ENCODE measurements at places on chromosomes 16 and 17.

GRCh38 chr16:57801809-57802340 is 416 bp downstream of the KIFC3 start:
- H3K4me1 ChIP-seq = peaks cover 28% of the 10 kb centered on the region
- H3K36me3 ChIP-seq = peaks cover 11% of the 10 kb centered on the region
- H3K27ac ChIP-seq = peak overlapping the region; percentile 85
- H3K4me3 ChIP-seq = peak overlapping the region; percentile 84
- no peak for DNase-seq

- DNase-seq = peak; percentile 76
- H3K4me1 ChIP-seq = no peaks in the 10 kb centered on the region
- H3K4me3 ChIP-seq = no peak overlapping the region
- H3K27ac ChIP-seq = no peak overlapping the region
Observed at GRCh38 chr17:75096082-75096625, 8.4 kb downstream of the SLC16A5 start.

DNA sequence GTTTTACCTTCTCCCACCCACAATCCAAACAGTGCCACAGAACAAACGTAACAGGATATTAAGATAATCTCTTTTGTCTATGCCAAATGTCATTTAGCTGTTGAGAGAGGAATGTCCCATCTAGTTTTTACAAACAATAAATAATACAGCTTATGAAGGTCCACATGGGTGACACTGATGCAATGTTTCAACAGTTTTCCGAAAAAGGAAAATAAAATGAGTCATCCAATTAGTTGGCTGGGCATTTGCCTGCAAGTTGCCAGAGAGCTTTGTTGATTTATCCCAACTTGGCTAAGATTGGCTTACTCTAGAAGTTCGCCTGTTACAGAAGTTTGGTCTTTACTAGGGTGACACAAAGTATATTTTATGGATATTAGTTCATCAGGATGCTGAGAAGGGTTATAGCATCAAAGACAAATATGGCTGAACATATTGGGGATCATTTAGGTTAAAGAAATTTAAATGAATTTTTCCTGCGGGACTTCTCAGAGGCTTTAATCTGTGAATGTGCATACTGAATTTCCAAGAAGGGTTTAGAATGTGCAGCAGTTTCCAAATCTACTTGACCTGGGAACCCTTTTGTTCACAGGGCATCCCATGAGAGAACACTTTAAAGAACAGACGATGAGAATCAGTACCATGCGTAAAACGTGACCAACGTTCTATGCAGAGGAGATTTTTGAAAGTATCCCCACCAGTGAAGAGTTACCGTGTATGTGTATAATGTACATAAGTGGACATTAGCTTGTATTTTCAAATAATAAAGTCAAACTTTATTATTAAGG is 73.1 kb downstream of the CDH13 start:
- peak overlapping the region; percentile 88 for H3K27ac ChIP-seq
- DNase-seq = peak; percentile 73
- no peaks in the 10 kb centered on the region for H3K27me3 ChIP-seq
- H3K4me3 ChIP-seq = no peak overlapping the region
- no peaks in the 10 kb centered on the region for H3K36me3 ChIP-seq

DNA sequence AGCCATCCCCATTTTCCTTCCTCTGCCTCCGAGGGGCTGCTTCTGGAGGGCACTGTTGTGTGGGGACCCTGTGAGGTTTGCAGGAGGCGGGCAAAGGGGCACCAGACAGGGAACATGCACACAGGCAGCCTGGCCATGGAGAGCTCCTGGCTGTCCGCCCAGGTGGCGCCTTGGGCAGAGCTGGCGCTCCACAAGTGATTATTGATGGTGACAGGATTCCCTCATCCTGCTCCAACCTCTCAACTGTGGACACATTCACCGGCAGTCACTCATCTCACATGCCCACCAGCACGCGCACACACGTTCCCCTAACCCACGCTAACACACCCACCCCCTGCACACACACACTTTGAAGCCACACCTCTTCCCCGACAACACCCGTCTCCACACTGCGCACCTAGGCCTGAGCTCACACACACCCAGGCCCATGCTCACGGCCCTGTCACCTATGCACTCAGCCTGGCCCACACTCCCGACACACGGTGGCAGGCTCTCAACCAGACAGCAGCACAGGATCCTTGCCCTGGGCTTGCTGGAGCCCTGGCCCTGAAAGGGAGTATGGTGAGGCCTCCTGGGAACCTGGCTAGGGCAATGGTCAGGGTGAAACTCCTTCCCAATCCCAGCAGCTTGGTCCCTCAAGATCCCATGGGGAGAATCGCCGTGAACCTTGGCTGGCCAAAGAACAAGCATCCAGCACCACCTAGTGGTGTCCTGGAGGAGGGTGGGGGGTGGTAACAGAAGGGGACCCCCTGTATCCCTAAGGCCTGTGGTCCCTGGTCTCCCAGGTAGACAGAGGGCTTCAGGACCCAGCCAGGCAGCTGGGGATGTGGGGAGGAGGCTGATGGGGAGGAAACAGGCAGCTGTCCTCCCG is 3.6 kb downstream of the PNMT start:
- H3K27ac ChIP-seq = peak overlapping the region; percentile 26
- peaks cover 47% of the 10 kb centered on the region for H3K4me1 ChIP-seq
- no peaks in the 10 kb centered on the region for H3K36me3 ChIP-seq
- H3K4me3 ChIP-seq = no peak overlapping the region

DNA sequence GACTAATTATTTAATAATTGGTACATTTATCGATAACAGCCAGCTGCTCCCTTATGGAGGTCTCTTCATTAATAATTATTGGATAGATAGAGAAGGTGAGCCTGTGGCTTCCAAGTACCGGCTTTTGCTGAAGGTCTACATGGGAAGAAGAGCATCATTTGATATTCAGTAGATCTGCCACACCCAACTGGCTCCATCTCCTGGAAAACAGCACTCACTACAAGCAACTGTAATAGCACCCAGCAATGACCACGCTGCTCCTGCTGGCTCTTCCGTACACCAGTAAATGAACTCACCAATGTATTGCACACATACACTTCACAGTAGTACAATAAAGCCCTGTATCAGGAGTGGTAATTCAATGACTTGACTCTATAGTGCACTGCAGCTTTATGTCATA is 19.5 kb downstream of the MARVELD3 start:
- DNase-seq = no peak

GRCh38 chr17:12983991-12984884 is 33.6 kb downstream of the ELAC2 start:
- H3K36me3 ChIP-seq = peaks cover 4% of the 10 kb centered on the region
- peaks cover 17% of the 10 kb centered on the region for H3K4me1 ChIP-seq
- no peaks in the 10 kb centered on the region for H3K27me3 ChIP-seq
- H3K4me3 ChIP-seq = no peak overlapping the region

DNA sequence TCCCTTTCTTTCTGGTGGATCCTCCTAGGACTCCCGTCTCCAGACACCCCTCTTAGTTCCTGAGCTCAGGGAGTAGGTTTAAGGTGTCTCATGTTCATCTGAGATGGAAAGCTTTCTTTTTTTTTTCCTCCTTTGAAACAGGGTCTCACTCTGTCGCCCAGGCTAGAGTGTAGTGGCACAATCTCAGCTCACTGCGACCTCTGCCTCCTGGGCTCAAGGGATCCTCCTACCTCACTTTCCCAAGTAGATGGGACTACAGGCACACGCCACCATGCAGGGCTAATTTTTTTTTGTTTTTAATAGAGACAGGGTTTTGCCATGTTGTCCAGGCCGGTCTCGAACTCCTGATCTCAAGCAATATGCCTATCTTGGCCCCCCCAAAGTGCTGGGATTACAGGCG is 3.6 kb upstream of the GSE1 start:
- no peak for DNase-seq
- peaks cover 17% of the 10 kb centered on the region for H3K4me1 ChIP-seq
- no peaks in the 10 kb centered on the region for H3K27me3 ChIP-seq
- no peaks in the 10 kb centered on the region for H3K36me3 ChIP-seq

DNA sequence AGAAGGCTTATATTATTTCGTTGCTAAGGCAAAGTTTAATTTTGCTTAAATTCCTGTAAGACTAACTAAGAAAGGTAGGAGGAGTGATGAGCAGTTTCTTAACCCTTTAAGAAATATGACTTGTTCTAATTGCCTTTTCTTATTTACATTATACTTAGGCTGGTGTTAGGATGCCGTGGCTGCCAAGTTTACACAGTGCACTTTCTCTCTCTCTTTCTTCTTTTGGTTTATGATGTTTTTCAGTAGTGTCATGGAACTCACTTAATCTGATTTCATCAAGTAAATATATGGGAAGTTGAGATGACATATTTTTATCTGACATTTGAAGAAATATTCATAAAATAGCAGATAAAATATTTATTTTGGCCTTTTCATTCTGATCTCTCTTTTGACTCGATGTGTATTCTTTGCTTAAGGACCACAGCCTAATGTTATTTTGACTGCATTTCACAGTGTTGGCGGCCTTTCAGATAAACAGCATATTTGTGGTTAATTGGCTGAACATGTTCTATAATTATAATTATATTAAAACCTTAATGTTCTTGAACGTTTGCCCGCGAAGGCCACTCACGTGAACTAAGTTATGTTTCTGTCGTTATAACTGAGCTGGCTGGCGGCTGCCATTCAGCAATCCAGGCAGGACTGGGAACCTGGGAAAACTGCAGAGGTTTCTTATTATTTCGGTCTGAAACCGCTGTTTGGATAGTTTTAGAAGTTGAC is 191.6 kb downstream of the WWOX start:
- H3K4me1 ChIP-seq = no peaks in the 10 kb centered on the region
- H3K27ac ChIP-seq = peak overlapping the region; percentile 53
- peak overlapping the region; percentile 49 for H3K4me3 ChIP-seq
- H3K36me3 ChIP-seq = no peaks in the 10 kb centered on the region
- no peak for DNase-seq
- no peaks in the 10 kb centered on the region for H3K27me3 ChIP-seq

- H3K36me3 ChIP-seq = no peaks in the 10 kb centered on the region
- H3K4me3 ChIP-seq = no peak overlapping the region
- no peak for DNase-seq
- H3K4me1 ChIP-seq = peaks cover 3% of the 10 kb centered on the region
- H3K27ac ChIP-seq = no peak overlapping the region
- H3K27me3 ChIP-seq = peaks cover 20% of the 10 kb centered on the region
Observed at GRCh38 chr16:87607871-87608270, 5.6 kb downstream of the JPH3 start.

DNA sequence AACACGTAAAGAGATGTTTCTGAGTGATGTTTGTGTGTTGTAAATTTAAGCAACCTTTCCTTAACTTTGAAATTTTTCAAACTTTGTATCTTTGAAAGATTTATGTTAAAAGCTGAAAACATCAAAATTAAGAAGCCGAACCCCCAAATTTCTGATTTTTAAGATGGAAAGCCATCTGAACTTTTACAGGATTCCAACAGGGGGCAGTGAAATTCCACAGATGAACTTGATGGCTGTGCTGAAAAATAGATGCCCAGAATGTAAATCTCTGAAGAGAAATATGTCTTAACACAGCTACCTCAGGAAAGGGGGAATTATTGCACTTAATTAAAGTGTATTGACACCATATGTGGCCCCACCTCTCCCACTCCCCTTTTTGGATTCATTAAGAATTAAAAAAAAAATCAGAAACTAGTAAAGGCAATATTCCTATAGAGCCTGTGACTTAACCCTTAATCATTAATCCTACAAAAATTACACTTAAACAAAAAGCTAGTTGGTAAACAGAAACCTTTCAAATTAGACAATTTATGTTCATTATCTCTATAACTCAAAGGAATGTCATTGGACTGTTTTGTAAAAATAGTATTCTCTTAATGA is 597.9 kb downstream of the KCNJ2 start:
- no peaks in the 10 kb centered on the region for H3K4me1 ChIP-seq
- H3K27ac ChIP-seq = no peak overlapping the region
- H3K4me3 ChIP-seq = no peak overlapping the region
- H3K36me3 ChIP-seq = no peaks in the 10 kb centered on the region

DNA sequence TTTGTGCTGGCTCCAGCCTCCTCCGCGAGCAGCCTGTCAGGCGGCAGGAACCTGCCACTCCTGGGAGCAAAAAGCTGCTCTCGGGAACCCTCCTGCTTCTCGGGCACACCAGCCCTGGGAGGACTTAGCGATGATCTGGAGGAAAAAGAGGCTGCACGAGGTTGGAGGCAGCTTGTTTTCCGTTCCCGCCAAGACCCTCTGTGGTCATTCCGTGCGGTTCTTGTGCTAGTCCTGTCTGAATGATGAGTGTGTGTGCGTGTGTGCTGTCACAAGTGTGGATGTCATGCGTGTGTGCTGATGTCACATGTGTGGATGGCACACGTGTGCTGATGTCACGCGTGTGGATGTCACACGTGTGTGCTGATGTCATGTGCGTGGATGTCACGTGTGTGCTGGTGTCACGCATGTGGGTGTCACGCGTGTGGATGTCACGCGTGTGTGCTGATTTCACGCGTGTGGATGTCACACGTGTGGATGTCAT is 150.0 kb downstream of the NPIPB11 start:
- no peak for DNase-seq
- no peaks in the 10 kb centered on the region for H3K27me3 ChIP-seq
- H3K4me1 ChIP-seq = no peaks in the 10 kb centered on the region

- no peak overlapping the region for H3K27ac ChIP-seq
- DNase-seq = no peak
- no peaks in the 10 kb centered on the region for H3K4me1 ChIP-seq
- H3K27me3 ChIP-seq = no peaks in the 10 kb centered on the region
Observed at GRCh38 chr16:946048-946395, 24.8 kb downstream of the LMF1 start.

DNA sequence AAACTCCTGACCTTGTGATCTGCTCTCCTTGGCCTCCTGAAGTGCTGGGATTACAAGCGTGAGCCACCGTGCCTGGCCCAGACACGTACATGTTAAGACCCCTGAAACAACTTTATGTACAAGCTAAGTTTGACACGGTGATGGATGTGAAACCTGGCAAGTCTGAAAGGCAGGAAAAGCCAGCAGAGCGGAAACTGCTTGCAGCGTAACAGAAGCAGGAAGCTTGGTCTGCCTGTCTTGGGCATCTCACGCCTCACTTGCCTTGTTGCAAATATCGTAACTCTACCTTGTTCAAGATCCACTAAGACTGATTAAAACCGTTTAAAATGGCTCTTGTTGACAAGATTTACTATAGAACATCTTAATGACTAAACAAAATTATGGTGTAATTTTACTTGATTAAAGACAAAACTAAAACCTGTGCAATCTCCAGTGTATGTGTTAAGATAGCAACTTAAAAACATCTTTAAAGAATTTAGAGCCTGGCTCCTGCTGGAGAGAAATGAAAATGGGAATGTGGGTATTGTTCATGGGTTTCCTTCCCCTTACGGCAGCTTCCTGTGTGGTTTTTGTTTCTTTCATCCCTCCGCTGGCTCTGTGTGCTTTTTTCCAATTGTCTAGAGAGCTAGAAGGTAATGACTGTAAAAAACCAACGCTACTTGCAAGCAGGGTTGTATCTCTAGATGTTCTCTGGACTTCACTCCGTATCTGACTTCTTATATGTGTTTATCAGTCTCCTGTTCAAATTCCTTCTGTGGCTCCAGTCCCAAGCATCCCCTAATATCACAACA is 477.6 kb downstream of the XYLT1 start:
- no peak for DNase-seq
- no peaks in the 10 kb centered on the region for H3K27me3 ChIP-seq
- H3K27ac ChIP-seq = no peak overlapping the region
- no peaks in the 10 kb centered on the region for H3K4me1 ChIP-seq
- no peak overlapping the region for H3K4me3 ChIP-seq

Measured in ascending aorta (tissue), 2 donors.